ENCODE measurements at places on chromosomes 3 and 15.

GRCh38 chr3:149609595-149609994 is 48.2 kb downstream of the WWTR1 start:
- no peak for DNase-seq

DNA sequence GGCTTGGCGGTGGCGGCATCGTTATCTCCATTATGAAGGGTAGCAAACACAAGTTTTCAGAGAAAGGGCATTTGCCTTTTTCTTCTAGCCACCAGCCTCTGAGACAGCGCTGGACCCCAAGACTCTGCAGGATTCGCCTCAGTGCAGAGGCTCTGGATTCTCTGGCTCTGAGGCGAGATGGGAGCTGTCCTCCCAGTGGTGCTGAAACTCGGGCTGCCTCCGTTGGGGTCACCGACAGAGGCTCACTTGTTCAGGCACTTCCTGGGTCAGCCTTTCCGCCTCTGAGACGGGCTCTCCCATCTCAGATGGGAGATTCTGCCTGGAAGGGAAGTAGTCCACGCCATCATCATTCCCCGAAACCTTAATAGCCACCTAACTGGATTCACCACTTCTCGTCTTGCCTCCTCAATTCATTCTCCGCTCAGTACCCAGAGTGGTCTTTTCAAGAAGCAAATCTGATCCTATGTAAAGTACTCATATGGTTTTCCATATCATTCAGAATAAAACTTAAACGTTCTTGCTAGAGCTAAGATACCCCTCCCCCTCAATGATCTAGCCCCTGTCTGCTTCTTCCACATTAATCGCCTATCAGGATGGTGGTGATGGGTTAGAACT is 76.9 kb downstream of the RHCG start:
- DNase-seq, result peak; percentile 70

- DNase-seq, result no peak
Measured at GRCh38 chr3:114856835-114857234, 290.3 kb downstream of the ZBTB20 start.

- no peak for DNase-seq
Measured at GRCh38 chr3:128629936-128630335, 20.7 kb downstream of the RPN1 start.

- no peak for DNase-seq
Measured at GRCh38 chr3:56858331-56858730, 56.6 kb upstream of the ARHGEF3 start.

DNA sequence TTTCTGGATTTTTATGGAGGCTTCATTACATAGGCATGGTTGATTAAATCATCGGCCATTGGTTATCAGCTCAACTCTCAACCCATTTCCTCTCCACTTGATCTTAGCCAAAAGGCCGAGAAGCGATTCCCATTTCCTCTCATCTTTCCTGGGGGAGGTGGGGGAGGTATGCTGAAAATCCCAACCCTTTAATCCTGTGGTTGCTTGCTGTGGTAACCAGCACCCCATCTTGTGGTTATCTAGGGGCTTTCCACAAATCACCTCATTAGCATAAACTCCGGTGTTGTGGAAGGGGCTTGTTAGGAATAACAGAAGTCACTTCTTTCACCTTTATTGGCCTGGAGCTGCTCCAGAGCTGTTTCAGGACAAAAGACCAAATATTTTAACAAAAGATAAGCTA is 20.9 kb downstream of the PDE8A start:
- no peak for DNase-seq

- no peak for DNase-seq
Measured at GRCh38 chr15:66651913-66652642, 50.0 kb upstream of the SMAD6 start.
